ENCODE measurements at places on chromosomes 3 and 15.

- no peak for DNase-seq
Observed at GRCh38 chr3:108178676-108179075, 43.5 kb downstream of the IFT57 start.

DNA sequence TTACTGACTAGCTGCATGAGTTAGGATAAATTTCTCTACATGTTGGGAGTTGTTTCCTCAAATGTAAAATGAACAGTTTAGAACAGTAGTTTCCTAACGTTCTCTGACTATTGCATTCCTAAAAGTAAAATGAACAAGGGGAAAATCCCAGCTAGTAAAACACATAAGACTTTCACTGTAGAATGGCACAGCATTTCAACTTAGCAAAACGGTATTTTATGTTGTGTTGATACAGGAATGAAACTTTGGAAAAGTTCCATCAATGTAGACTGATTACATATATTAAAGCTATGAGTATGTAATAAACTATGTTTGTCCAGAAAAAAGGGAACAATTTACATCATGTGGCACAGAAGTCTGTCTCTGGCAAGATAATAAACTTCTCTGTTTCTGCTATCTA lies 297.4 kb upstream of the EPHA3 start:
- DNase-seq: no peak

GRCh38 chr15:39493424-39494067 lies 87.3 kb upstream of the THBS1 start:
- no peak for DNase-seq

- no peak for DNase-seq
Observed at GRCh38 chr15:41416128-41416741, 660 bp upstream of the RTF1 start.

DNA sequence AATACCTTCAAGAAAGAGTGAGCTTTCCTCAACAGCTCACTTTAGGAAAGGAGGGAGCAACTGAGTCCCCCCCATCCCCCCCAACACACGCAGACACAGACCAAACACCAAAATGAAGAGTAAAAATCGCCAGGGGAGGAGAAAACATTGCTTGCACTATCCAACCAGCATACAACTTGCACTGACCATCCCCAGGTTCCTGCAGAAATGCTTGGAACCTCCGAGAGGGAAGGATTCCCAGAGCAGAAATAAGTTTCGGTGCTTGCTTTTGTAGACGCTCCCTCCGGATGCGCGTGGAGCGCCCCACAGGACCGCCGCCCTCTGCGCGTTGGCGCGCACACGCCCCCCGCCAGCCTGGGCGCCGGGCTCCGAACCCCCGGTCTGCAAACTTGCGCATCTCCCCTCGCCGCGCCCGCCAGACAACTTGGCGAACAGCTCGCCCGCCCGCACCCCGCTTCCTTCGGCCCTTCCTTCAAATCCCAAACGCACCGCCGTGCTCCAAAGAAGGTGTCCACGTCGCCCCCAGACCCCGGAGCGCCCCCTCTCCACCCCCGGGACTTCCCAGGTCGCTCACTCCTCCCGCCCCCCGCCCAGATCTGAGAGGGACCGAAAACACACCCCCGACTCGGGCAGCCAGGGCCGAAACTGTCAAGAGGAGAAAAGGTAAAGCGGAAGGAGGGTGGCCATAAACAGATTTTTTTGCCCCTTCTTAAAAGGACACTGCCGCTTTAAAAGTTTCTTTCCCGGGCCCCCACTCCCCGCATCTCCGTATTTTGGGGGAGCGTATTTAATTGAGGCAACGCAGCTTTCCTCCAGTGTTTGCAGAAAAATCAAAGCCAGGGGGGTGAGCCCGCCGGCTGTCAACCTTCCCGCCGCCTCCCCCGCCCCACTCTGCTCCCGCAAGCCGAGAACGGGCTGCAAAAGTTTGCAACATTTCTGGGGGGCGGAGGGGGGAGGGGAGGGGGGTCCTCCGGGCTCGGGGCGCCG lies 859 bp downstream of the RORA start:
- DNase-seq: peak; percentile 2

GRCh38 chr15:96245252-96245651 lies 85.2 kb upstream of the NR2F2 start:
- no peak for DNase-seq

DNA sequence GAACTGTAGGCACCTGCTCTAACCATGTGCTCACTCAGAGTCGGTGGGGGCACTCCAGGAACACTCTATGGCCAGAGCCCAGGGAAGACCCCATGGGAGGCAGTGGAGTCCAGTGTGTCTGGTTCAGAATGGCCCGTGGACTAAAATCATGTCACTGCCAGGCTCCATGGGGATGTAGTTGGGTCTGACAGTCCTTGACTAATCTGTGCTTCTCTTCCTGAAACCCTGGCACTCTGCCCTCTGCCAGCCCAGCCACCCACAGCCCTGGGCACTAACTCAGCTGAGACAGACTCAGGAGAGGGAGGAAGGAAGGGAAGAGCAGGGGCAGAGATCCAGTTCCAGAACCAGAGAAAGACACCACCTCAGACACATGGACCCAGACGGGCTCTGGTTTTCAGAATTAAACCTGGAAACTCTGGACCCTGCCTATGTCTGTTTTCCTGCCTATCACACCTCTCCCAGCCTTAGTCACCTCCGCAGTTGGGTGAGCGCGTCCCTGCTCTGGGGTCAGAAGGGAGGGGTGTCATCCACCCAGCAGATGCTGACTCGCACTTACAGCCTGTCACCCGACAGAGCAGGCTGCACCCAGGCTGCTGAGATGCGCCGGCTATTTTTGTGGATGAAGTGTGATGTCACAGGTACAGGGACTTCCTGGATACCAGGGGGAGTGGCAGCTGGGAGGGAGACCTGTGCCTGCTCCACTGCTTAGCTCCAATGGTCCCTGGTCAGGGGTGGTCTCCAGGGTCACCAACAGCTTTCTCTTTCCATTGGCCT lies 56.8 kb upstream of the INSYN1 start:
- DNase-seq: peak; percentile 16

GRCh38 chr3:14097616-14098391 lies 26.9 kb downstream of the CHCHD4 start:
- no peak for DNase-seq

DNA sequence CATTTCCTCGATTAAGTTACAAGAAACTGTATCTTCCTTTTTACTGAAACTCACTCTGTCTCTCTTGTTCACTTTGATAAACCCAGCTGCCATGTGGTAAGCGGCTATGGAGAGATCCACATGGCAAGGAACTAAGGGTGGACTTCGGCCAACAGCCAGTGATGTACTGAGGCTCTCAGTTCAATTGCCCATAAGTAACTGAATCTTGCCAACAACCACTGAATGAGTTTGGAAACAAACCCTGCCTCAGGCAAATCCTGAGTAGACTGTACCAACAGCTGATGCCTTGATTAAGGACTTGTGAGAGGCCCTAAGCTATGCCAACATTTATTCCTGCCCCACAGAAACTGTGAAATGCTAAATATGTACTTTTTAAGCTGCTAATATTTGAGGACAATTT lies 433.5 kb downstream of the PLOD2 start:
- no peak for DNase-seq

- no peak for DNase-seq
Observed at GRCh38 chr3:179421500-179421899, 29.8 kb downstream of the GNB4 start.

- DNase-seq: no peak
Observed at GRCh38 chr3:120170223-120170622, 76.0 kb upstream of the GSK3B start.

- DNase-seq: no peak
Observed at GRCh38 chr3:117524890-117525289, 815.3 kb downstream of the TUSC7 start.

- DNase-seq: no peak
Observed at GRCh38 chr15:63986751-63987341, 59.4 kb downstream of the DAPK2 start.

DNA sequence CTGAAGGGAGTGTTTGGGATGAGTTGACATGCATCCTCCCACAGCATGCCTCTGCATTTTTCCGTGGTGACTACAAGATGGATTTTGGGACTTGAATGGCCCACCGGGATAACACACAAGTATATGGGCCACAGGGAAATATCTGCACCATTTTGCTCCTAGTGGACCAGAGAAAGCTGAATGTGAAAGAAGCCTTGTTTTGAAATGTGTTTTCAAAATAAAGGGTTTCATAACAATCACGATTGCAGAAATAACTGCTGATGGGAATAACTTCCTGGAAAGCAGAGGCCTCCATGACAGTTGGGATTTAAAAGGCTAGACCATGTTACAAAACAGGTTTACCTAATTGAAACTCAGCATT lies 77.5 kb upstream of the PRR23C start:
- no peak for DNase-seq

DNA sequence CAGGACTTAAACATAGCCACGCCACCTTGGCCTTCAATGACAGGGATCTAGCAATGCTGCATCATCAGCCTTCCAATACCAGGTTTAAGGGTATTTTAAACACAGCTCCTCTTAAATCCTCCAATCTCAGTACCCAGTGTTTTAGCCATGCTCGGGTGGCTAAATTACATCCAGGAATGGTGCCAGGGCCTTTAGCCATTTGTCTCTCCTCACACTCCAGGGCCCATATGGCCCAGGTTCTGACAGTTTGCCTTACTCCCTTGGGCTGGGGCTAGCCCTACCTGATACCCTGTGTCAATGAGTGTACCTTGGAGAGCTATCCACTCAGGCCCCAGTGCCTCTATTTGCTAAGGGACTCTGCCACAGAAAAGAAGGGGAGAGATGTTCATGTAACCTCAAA lies 29.4 kb downstream of the ZNF589 start:
- no peak for DNase-seq

GRCh38 chr3:186922790-186923189 lies 7.5 kb upstream of the ST6GAL1 start:
- DNase-seq: no peak

GRCh38 chr15:80997692-80998091 lies 3.0 kb upstream of the TLNRD1 start:
- DNase-seq: no peak

GRCh38 chr3:173465112-173465511 lies 67.6 kb downstream of the NLGN1 start:
- DNase-seq: no peak

GRCh38 chr3:55556619-55557537 lies 69.8 kb upstream of the WNT5A start:
- DNase-seq: no peak

DNA sequence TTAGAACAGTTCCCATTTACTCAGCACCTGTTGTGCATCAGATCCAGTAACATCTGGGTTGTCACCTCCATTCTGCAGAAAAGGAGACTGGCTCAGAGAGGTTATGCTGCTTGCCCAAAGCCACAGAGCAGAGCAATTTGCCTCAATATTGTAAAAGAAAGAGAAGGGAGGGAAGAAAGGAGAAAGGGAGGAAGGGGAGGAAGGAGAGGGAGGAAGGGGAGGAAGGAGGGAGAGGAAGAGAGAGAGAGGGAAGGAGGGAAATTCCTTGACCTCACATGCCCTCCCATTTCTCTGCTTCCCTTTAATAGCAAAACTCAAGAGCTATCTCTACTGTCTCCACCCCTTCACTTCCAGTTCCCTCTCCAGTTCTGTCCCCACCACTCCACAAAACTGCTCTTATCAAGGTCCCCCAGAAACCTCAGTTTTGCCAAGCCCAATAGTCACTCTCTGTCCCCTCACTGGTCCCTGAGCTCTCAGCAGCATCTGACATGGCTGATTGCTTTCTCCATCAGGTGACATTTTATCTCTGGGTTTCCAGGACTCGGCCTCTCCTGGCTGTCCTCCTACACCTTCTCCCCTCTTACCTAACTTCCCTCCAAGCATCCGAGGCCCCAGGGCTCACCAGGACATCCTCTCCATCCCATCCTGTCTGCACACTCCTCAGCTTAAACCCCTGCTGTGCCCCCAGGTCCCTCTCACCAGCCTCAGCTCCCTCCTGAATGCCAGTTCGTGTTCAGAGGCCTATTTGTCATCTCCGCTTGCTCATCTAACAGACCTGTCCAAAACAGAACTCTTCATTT lies 104.7 kb upstream of the LINGO1 start:
- no peak for DNase-seq
